ENCODE measurements at places on chromosomes 4 and X. TPM values are rescaled to one million over a fixed set of nuclear protein-coding genes. Genes with fewer than 3 reads are reported as not detected.

ODAM gene
- polyA plus RNA-seq: 2.5 TPM

SRPK3 gene
- polyA plus RNA-seq: 1.8 TPM

DNA sequence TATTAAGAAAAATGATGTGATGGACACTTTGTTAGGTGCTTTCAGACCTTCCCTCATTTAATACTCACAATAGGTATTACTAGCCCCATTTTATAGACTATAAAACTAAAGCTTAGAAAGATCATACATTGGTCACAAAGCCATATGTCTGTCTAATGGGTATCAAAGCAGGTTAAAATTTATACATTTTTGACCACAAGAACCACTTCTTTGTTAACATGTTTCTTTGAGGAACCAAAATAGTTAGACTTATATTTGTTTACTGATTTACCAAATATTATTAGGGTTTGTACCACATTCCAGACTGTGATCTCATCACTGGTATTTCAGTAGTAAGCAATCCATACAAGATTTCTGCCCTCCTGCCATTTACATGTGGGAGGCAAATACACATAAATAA lies 363.3 kb downstream of the NAF1 start:
- H3K4me1 ChIP-seq: no peaks in the 10 kb centered on the region
- H3K27ac ChIP-seq: no peak overlapping the region
- H3K36me3 ChIP-seq: no peaks in the 10 kb centered on the region
- no peak overlapping the region for H3K4me3 ChIP-seq
- DNase-seq: no peak

DNA sequence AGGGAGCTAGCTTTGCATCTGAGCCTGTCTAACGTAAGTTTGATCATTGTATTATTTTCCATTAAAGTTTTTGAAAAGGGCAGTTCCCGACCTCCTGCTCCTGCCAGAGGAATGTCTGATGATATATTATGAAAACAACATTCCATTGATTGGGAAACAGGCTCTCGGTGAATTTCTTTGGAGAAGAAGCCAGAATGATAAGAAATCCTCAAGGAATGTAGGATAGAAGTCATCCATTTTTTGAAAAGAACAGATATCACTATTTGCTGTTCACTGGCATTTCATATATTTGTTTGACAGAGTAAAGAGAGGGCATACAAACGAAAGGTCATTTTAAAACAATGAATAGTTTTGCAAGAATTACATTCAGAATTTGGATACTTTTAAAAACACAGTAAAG lies 781.0 kb upstream of the HTR2C start:
- H3K27me3 ChIP-seq: no peaks in the 10 kb centered on the region
- H3K4me3 ChIP-seq: no peak overlapping the region
- H3K4me1 ChIP-seq: no peaks in the 10 kb centered on the region
- no peak overlapping the region for H3K27ac ChIP-seq
- DNase-seq: no peak

DNA sequence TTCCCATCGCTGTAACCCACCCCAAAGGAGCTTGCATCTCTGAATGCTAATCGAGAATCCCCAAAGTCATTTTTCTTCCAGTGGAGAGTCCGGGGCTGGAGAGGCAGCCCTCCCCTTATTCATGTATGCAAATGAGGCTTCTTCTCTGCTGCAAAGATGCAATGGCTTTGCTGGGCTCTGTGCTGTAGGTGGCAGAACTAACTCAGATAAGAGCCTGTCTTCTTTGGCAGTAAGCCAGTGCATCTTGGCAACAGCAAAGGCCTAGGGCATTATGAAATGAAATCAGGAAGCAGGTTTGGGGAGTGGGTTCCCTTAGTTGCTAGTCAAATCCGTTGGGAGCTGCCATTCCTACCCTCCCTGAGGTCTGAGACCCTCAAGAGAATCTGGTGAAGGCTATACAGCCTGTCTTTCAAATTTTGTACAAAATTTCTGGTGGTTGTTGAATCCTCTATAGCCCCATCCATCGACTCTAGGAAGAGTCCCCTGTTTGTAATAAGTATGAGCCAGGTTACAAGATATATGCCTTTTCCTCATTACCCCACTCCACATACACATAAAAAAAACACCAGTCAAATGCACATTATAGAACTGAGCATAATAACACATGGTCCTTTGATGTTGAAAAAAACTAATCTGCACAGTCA lies 290.6 kb upstream of the TAPT1 start:
- no peak overlapping the region for H3K4me3 ChIP-seq
- no peaks in the 10 kb centered on the region for H3K36me3 ChIP-seq
- H3K27me3 ChIP-seq: no peaks in the 10 kb centered on the region
- H3K4me1 ChIP-seq: no peaks in the 10 kb centered on the region

DNA sequence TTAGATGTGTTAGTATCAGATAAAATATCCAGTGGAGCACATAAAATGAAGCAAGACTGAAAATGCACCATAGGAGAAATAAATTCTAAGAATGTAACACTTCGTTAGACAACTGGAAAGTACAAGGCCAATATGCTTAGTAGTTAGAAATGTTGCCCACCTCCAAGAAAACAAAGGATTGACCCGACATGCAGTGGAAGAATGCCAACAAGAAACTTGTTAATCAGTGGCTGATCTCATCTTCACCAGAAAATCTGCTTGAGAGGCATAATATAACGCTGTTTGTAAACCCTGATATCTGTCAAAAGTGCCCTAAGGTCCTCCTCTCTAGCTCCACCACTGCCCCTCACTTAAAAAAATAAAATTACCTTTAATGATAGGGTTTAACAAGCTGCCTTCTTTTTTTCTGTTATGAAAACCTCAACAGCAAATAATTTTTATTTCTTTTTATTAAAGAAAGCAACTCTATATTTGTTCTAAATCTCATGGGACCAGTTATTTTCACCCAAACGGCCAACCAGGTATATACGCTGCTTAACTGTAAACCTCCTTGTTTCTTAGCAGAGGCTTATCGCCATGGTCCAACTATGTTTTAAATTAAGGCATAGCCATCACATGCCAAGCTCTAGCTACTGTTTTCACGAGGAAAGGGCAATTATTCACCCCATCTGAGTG lies 1.8 kb downstream of the RASGEF1B start:
- DNase-seq: no peak
- H3K36me3 ChIP-seq: no peaks in the 10 kb centered on the region
- H3K27me3 ChIP-seq: no peaks in the 10 kb centered on the region
- H3K4me1 ChIP-seq: peaks cover 15% of the 10 kb centered on the region
- peak overlapping the region; percentile 87 for H3K4me3 ChIP-seq
- H3K27ac ChIP-seq: peak overlapping the region; percentile 96

DNA sequence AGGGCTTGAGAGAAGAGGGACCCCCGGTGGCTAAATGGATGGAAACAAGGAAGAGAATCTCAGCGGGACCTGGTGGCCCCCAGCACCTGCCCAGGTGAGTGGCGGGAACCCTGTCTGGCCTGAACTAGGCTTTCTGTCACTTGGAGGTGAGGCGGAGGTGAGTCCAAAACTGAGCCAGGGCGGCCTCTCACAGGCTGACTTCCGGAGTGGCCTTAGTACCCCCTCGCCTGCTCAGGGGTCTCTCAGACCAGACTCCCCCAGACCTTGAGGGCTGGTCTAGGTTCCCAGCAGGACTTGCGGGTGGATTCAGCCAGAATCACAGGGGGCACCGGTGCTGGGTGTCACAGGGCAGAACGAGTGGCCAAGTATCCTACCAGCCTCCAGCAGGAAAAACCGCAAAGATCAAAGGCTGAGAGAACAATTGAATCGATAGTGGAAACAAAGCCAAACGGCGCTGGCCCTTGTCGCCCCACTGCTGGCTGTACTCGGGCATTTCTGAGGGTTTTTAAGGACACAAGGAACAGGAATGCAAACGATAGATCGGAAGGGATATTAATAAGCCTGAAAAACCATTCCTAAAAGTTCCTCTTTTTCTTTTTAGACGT lies 67.8 kb downstream of the WFS1 start:
- no peak overlapping the region for H3K4me3 ChIP-seq
- no peak overlapping the region for H3K27ac ChIP-seq
- no peaks in the 10 kb centered on the region for H3K4me1 ChIP-seq
- DNase-seq: no peak
- peaks cover 31% of the 10 kb centered on the region for H3K27me3 ChIP-seq
